ENCODE measurements at places on chromosomes 12 and 14. TPM values are rescaled to one million over a fixed set of nuclear protein-coding genes. Genes with fewer than 3 reads are reported as not detected.

WNT1 gene
- total RNA-seq = not detected

CFAP251 gene
- total RNA-seq = 1.1 TPM

- no peaks in the 10 kb centered on the region for H3K36me3 ChIP-seq
- H3K27me3 ChIP-seq = no peaks in the 10 kb centered on the region
- no peak for DNase-seq
- no peak overlapping the region for H3K27ac ChIP-seq
- H3K4me1 ChIP-seq = no peaks in the 10 kb centered on the region
- H3K4me3 ChIP-seq = no peak overlapping the region
Observed at GRCh38 chr12:105555556-105556295, 225.2 kb downstream of the C12orf75 start.

DNA sequence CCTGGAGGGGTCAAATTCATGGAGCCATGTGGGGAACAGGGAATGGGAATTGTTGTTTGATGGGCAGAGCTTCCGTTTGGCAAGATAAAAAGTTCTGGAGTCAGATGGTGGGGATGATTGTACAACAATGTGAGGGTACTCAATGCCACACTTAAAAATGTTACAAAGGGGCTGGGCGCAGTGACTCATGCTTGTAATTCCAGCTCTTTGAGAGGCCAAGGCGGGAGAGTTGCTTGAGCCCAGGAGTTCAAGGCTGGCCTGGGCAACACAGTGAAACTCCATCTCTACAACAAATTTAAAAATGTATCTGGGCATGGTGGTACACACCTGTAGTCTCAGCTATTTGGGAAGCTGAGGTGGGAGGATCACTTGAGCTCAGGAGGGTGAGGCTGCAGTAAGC, 66.0 kb upstream of the DIO3 start:
- DNase-seq = peak; percentile 36
- no peaks in the 10 kb centered on the region for H3K36me3 ChIP-seq
- H3K4me1 ChIP-seq = peaks cover 10% of the 10 kb centered on the region

DNA sequence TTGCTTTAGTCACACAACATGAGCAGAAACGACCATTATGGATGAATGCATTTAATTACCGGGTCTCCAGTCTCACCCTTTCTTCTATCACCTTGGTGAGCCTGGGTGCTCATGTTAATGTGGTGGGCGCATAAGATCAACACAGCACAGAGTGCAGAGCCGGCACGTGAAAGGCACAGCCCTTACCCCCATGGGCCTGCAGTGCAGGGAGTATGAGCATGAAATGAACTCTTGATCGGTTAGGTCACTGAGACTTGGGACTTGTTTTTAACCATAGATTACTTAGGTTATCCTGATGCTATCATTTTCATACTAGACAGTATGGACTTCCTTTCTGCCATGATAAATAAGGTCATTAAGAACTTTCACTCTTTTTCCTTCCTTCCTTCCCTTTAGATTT, 156.8 kb downstream of the CRADD start:
- H3K4me3 ChIP-seq = no peak overlapping the region
- no peak for DNase-seq

Data from sigmoid colon (tissue), 7 donors.